Immature natural killer cell (primary cell): ENCODE measurements at places on chromosomes 2 and 18.

DNA sequence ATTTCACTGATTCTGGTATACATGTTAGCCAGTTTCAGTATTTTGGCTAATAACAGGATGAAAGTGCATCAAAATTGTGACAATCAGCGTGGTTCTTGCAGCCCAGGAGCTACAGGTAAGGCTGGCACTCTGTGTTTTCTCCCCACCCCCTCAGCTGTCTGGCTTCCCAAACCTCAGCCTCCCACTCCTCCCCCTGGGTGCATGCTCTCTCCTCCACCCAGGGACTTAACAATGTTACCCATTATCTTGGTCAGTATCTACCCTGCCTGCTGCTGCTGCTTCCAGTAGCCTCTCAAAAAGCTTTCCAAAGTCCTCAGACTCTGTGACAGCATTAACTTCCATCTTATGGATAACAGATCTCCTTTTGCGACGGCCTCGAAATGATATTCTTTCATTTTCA, 41.0 kb downstream of the TRABD2A start:
- no peak for DNase-seq

- DNase-seq, result no peak
Measured at GRCh38 chr2:43199492-43200488, 26.6 kb downstream of the ZFP36L2 start.

- DNase-seq, result no peak
Measured at GRCh38 chr18:22424565-22424963, 6.8 kb upstream of the CTAGE1 start.

- no peak for DNase-seq
Measured at GRCh38 chr2:237889811-237890210, 30.4 kb downstream of the RAMP1 start.

DNA sequence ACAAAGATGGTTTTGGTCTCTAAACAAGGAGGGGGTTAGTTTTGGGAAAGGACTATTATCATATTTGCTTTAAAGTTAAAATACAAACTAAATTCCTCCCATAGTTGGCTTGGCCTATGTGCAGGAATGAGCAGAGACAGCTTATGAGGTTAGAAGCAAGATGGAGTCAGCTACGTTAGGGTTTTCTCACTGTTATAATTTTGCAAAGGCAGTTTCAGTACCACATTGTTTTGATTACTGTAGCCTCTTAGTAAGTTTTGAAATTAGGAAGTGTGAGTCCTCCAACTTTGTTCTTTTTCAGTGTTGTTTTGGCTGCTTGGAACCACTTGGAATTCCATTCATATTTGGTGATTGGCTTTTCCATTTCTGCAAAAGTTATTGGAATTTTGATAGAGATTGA, 23.4 kb downstream of the LCLAT1 start:
- no peak for DNase-seq
